ENCODE measurements at places on chromosomes 2 and 18.
A peak's percentile ranks its signal among the peaks of the same experiment; 100 is the strongest.

GRCh38 chr2:160368988-160369930 is 124.3 kb downstream of the RBMS1 start:
- peak; percentile 69 for DNase-seq

DNA sequence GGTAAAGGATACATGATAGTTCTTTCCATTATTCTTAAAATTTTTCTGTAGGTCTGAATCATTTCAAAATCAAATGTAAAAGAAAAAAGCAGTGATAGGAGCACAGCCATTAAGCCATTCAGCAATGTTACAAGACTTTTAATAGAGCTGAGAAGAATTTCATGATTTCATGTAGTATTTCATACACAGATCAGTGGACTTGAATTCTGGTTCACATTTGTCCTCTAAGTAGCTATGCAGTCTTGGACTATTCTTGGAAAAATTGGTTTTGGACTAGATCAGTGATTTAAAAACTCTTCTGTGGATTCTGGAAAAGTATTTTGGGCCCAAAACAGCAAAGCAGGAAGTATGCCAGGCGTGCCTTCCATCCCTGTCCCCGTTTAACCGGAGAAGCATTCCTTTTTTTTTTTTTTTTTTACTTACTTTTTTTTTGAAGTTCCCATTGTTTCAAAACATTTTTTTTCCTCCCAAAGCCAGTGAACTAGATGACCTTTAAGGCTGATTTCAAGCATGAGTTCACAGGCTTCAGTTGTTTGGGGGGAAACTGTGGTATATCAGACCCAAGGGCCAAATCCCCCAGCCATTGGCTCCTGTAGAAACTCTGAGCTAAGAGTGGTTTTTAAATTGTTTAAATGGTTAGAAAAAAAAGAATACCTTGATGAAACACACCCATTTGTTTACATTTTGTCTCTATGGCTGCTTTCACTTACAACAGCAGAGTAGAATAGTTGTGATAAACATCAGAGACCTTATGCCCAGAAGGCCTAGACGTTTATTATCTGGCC is 17.5 kb upstream of the POLI start:
- DNase-seq = peak; percentile 9

DNA sequence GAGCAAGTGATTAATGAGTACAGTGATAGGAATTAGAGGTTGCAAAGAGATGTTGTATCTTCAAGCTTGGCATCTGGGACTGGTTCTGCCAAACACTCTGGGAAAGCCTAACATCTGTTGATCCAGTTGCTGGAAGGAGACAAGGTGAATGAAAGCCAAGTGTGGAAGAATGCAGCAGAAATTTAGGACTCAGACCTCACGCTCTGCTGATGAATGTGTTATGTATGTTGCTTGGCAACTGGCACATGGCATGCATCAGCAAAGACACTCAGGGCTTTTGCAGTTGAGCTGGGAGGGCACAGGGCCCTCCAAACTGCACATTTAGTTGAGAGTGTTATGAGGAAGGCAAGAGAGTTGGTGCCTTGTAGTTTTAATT is 105.5 kb downstream of the COLEC12 start:
- DNase-seq = peak; percentile 94

DNA sequence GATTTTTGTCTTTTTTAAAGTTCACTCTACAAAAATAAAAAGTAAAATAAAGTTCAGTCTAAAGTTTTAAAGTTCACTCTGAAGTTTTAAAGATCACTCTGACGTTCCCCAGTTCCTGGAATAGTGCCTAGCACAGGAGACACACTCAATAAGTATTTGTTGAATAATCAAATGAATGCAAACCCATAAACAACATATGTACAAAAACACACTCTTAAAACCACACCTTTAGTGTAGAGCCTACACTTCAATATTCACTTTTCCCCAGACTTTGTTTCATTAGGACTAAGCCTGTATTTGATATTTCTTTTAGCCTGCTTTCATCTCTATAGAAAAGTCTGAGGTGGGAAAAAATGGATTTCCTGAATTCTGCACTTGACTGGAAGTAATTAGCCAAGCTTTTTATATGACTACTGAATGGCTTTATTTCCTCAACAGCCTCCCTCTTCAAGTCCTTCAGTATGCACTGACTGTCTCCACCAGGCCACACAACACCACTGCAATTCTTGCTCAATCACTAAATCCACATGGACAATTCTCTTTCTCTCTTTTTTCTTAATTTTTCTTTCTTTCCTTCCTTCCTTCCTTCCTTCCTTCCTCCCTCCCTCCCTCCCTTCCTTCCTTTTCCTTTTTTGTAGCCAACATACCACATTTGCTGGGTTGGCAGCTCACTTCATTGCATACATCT is 104.6 kb downstream of the SS18 start:
- no peak for DNase-seq

DNA sequence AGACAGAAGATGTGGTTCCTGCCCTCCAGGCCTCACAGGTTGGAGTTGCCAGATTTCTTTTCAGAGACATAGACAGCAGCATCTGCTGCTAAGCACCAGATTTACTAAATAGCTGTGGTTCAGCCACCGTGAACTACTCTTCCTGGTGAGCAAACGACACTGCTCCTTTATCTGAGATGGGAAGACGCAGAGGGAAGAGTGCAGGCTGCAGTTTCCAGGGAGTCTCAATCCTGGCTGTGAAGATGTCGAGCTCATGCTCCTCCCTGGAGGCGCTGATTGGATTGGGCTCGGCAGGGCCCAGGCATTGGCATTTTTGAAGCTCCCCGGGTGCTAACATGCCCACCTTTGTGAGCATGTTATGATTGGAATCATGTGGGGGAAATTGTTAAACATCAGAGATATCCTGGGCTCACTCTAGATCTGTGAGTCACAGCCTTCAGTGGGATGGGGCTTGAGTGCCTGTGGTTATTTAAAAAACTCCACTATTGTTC is 314.8 kb downstream of the TSN start:
- DNase-seq = peak; percentile 49

DNA sequence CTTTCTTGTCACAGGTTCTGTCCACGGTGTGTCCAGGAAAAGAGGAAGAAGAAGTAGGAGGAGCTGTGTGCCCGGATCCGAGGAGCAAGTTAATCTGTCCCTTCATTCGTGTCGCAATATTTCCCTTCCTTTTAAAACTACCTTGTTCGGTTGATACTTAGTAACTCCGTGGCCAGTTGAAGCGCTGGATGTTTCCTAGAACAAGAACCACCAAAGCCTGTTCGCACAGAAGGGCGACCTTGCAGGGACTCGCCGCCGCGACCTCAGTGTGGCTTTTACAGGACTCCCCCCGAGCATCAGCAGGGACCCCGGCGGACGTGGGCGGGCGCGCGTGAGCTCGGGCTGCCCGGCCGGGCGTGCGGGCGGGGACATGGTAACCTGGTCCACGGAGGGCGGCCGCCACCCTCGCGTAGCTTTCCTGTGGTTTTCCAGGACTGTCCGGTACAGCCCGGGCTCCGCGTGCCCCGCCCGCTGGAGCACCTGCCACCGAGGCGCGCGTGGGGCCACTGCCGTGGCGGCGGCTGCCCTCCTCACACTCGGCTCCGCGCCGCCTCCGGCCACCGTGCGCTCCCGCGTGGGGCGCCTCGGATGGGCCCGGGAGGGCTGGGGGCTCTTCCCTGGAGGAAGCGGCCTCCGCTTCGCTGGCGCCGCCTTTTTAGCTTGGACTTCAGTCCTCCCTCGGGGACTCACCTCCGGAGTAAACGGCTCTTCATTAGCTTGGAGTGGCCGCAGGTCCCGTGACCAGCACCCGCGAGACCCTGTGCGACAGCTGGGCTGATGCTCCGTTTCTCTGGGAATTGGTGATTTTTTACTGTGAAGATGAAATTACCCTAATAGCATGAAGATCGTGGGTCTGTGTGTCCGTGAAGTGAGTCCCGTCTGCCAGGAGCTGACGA is 9.2 kb upstream of the D2HGDH start:
- no peak for DNase-seq

DNA sequence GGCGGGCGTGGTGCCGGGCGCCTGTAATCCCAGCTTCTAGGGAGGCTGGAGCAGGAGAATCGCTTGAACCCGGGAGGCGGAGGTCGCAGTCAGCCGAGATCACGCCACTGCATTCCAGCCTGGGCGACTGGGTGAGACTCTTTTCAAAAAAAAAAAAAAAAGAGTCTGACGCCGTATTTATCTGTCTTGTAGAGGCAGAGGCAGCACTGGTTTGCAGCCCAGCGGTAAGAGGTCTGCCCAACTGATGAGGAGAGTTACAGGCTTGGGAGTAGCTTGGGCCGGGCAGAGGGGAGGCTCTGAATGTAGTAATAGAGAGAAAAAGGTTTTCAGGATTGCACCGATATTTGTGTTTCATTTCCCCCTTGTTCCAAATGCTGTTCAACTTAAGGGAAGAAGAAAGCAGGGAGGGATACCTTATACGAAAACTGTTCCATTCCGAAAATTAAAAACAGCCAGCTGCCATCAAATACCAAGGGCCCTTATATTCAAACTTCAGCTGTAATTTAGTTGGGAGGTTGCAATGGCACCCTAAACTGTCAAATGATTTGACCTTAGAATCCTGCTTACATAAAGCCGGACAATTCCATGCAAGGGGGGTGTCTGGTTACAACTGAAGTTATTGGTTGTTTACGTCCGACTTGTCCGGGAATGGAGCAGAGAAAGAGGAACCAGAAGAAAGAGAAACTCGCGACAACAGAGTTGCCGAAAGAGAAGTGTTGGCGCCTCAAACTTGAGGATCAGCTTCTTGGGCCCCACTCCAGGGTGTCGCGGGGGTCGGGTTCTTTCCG is 9.2 kb upstream of the SP9 start:
- peak; percentile 38 for DNase-seq

DNA sequence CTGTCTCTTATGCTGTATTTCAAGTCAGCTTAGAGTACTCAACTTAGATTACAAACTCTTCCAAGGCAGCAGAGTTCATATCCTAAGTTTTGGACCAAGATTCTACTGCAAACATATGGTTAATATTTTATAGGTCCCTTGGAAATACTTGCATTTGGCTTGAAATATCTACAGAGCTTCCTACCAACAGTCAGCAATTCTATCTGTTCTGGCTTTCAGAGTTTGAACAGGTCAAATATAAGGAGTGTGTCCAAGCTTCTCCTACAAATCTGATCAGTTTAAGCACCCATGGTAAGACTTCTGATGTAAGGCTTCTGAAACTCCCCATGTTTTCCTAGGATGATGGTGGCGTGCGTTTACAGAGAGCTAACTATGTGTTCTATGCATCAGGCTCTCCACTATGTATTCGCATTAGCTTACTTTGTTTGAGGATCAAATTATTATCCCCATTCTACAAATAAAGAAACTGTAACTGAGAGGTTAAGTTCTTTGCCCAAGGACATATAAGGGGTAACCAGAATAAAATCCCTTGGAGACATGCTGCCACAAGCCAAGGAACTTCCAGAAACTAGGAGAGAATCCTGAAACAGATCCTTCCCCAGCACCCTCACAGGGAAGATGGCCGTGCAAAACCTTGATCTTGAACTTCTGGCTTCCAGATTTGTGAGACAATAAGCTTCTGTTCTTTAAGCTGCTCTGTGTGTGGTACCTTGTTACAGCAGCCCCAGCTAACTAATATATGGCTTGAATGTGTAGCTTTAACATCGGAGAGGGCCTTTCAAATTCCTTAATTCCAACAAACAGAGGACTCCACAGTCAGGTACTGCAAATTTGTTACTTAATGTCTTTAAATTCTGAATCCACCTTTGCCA is 55.1 kb downstream of the ATP8B1 start:
- DNase-seq = no peak

- DNase-seq = no peak
Measured at GRCh38 chr2:129812071-129812470, 167.4 kb upstream of the RAB6C start.

- DNase-seq = peak; percentile 40
Measured at GRCh38 chr2:159139216-159139933, 147.1 kb downstream of the WDSUB1 start.

DNA sequence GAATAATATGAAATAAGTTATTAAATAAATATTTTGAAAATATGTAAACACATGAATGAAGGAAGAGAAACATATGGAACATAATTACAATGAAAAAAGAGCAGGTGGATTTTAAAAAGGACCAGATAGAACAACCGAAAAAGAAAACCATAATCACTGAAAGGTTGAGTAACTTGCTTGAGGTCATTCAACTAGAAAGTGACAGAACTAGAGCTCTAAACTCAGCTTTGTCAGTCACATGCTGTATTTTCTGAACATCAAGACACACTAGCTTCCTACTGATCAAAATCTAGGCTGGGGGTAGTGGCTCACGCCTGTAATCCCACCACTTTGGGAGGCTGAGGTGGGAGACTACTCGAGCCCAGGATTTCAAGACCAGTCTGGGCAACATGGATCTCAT is 30.0 kb upstream of the ITGAV start:
- no peak for DNase-seq

- DNase-seq = no peak
Measured at GRCh38 chr2:226337941-226338600, 461.5 kb downstream of the IRS1 start.

GRCh38 chr2:35281702-35282101 is 1073.9 kb upstream of the CRIM1 start:
- no peak for DNase-seq

DNA sequence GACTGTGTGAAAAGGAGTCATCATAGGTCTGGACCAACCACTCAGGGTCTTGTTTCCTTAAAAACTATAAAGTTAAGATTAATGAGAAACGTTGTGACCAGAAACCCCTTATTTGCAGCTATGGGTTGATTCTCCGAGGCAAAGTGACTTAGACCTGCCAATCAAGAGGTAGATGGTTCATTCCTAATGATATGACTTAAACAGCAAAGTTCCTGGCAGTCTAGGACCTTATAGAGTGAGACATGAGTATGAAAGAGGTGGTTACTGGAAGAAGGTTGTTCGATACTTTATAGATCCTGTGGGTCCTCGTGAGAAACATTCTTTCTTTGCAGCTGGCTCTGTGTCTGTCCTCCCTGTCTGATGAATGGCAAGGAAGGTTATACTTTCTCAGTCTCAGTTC is 8.0 kb downstream of the SFXN5 start:
- DNase-seq = no peak

DNA sequence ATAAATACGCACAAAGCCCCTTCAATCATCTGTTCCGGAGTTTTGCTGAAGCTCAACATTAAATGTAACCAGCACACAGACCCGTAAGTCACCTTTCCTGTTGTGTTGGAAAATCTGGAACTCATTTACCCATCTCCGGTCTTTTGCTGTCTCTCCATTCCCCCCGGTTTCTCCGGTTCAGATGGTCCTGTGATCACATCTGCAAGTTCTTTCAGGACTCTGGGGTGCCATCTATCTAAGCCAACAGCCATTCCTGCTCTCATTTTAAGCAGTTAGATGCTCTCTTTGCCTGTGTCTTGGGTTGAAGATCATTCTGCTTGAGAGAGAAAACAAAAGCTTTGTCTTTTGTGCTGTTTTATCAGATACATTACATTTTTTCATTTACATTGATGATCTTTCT is 91.7 kb upstream of the TGIF1 start:
- DNase-seq = peak; percentile 2

- no peak for DNase-seq
Measured at GRCh38 chr2:179594268-179595112, 266.9 kb downstream of the ZNF385B start.

DNA sequence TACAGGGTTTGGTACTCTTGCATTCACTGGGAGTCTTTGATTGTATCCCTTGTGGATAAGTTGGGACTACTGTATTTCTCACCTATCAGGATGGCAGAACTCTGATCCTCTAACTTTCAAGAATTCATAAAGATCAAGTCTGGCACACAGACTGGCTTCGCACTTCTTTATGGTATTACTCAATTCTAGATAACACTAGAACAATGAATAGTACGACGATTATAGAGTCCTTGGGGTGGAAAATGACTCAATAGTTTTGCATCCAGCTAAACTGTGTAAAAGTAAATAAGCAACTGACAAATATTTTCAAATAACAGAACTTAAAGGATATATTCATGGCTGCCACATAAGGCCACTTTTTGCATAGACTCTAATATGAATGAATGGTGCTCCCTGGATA is 103.4 kb upstream of the MEX3C start:
- DNase-seq = no peak

All from EH (cell line).